NAMALWA (cell line): ENCODE measurements at places on chromosomes 5 and 9.
A peak's percentile ranks its signal among the peaks of the same experiment; 100 is the strongest.

- DNase-seq, result no peak
These were observed 63.3 kb upstream of the DPYSL3 start for GRCh38 chr5:147573211-147573610.

GRCh38 chr5:126514131-126514557 is 80.9 kb downstream of the ALDH7A1 start:
- no peak for DNase-seq

GRCh38 chr9:69444791-69445190 is 119.8 kb downstream of the ENTREP1 start:
- DNase-seq, result no peak

- DNase-seq, result no peak
These were observed 308.6 kb downstream of the TLE1 start for GRCh38 chr9:81380504-81381359.

GRCh38 chr9:4980086-4980727 is 4.9 kb upstream of the JAK2 start:
- no peak for DNase-seq

GRCh38 chr5:156951359-156951758 is 11.7 kb downstream of the TIMD4 start:
- no peak for DNase-seq

DNA sequence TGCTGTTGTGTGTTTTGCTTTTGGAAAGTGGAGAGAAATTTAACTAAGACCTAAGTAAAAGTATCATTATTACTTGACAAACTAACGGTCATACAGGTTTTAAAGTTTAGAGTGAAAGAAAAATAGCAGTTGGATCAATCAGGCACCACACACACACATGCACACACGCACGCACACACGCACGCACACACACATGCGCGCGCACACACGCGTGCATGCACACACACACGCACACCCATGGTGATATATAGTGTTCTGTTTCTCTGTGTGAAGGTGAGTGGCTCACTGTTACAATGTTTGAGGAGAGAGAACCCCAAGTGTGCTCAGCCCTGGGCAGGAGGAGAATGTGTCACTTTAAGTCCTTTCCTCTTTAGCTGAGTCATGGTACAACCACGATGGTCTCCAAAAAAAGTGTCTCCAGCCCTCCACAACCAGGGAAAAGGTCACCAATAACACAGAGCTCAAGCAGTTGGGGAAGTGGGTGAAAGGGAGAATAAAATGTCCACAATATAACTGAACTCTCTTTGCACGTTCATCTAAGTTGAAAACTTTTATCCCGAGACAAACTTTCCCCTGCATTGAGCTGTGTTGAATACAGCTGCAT is 3.2 kb downstream of the ZNF366 start:
- DNase-seq, result no peak

- no peak for DNase-seq
These were observed 800.8 kb upstream of the TYRP1 start for GRCh38 chr9:11892401-11892800.

DNA sequence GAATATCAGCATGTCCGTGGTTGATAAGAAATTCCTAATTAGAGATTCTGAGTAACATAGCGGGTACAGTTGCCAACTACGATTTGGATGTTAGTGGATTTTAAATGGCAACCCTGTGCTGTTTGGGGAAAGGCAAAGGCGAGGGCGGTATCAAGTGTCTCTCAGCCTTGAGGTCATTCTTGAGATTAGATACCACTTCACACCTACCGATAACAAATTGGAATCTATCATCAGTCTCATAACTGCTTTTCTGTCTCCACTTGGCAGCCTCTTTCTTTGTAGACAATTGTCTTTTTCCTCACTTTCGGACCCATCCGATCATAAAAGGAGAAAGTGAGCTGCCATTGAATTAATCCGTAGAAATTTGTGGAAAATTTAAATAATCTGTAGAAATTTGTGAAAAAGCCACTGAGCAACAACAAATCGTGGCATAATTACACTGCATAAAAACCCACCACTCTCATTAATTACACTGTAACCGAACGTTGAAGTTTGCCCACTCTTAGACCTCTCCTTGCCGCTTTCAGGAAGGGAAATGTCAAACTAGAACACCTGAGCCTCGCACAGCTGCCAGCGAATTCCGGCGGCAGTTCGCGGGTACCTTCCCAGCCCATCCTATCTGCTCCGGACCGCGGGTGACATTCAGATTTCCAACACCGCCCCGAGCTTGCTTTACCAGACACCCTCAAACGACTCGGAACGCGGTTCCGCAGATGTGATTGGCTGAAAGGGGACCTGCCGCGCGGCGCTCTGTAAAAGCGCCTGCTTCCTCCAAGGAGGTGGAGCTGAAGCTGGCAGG is 849 bp upstream of the RGMB start:
- peak; percentile 81 for DNase-seq

GRCh38 chr5:5572976-5573797 is 150.7 kb downstream of the ICE1 start:
- DNase-seq, result no peak

DNA sequence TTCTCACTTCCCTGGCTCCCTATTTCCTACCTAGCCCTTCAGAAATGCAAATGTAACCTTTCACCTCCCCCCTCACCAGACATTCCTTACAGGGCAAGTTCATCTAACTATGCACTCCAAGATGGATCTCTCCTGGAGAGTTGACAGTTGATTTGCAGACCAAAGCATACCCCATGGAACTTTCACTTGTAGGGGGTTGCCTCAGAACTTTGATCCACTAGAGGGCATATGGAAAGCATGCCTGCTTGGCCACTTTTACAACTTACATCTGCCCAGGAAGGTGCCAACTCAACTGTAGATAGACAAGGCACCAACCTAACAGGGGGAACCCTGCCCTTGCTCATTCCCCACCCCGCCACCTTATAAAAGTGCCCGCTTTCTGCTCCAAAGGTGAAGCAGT is 187.8 kb downstream of the NXNL2 start:
- DNase-seq, result peak; percentile 13

- no peak for DNase-seq
These were observed 59.0 kb downstream of the DRD1 start for GRCh38 chr5:175384724-175385552.

DNA sequence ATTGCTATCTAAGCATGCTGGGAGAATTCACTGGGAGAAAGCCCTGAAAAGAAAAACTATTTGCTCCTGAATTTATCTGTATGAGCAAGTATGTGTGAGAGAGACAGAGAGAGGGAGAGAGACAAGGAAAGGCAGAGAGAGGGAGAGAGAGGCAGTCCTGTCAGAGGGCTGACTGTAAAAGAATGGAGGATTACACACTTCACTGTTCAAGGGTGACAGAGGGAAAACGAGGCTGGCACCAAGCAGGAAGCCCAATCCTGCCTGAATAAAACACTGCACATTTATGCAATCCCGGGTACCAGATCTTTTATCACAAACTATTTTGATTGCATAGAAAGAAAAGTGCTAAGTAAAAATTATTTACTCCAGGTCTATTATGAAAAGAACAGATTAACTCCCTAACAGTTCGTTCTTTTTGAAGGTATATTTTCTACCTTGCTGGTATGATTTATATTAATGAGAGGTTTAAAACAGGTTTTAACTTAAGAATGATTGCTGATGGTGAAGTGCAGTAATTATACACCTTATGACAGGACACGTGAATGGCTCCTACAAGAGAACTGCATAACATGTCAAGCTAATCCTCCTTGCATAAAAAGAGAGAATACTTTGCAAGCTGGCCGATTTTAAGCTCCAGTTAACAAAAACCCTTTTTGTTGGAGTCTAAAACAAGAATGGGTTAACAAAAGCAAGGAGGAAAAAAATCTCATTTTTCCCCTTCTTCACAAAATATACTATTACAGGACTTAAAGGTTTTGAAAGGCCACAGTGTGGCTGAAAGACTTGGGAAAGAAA is 82.5 kb downstream of the NFIB start:
- no peak for DNase-seq

GRCh38 chr5:13708906-13709305 is 235.6 kb downstream of the DNAH5 start:
- no peak for DNase-seq

GRCh38 chr5:145776886-145777285 is 58.3 kb downstream of the PRELID2 start:
- DNase-seq, result no peak

- no peak for DNase-seq
These were observed 62.9 kb downstream of the SLC24A2 start for GRCh38 chr9:19725970-19726369.

- DNase-seq, result peak; percentile 21
These were observed 219.3 kb downstream of the CEMIP2 start for GRCh38 chr9:71549023-71549422.
